ENCODE measurements at places on chromosomes 12 and 14. TPM values are rescaled to one million over a fixed set of nuclear protein-coding genes. Genes with fewer than 3 reads are reported as not detected.
A peak's percentile ranks its signal among the peaks of the same experiment; 100 is the strongest.

DNA sequence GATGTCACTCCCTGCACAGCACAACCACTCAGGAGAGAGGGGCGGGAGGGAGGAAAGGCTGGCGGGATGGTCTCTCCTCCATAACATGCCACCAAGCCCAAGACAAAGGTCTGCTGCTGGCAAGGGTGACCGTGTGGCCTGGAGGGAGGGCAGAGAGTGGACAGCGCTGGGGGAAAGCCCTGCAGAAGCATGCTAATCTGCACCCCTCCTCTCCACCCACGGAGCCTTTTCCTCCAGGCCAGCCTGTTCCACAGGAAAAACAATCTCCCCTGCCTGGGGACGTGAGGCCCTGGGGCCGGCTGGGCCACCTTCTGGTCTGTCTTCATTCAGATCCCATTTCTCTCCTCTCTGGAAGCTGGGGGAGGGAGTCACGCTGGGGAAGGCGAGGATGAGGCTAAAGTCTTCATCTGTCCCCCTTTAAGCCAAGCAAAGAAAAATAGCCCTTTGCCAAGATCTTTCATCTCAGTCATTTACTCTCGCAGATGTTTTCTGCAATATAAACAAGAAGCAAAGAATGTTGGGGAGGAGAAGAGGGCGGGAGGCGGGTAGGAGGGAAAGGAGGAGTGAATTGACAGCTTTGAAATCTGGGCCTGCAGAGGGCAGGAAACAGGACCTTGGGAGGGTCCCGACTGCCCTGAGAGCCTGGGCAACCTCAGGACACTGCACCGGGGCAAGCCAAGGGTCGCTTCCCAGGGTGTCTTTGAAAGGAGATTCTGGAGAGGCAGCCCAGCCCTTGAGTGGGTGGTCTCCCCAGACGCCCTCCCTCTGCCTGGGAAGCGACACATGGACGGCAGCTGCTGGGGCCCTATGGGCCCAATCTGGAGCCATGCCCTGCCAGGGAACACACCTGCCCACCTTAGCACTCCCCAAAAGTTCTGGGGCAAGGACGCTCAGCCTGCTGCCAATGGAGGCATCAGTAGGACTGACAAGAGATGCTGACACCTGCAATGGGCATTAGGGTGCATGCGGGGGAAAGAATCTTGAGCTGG is 133.6 kb downstream of the ZFP36L1 start:
- DNase-seq = no peak

GRCh38 chr14:92173668-92174067 is 51.9 kb downstream of the CPSF2 start:
- DNase-seq = no peak

- DNase-seq = no peak
These were observed 234.6 kb upstream of the FLRT2 start for GRCh38 chr14:85295318-85295717.

DNA sequence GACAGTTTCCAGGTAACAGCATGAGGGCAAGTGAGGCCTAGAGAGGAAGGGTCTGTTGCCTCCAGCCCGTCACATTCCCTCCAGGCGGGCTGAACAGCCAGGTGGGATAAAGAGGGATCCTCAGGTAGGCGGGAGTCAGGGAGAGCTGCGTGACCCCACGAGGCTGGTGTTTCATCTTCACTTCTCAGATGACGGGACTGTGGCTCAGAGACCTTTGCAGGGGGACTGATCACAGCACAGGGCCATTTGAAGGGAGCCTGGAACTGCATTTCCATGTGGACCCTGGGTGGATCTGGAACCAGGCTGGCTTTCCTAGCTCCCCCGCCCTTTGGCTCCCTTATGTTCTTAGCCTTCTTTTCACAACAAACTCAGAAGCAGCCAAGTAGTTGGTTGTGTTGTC is 37.4 kb downstream of the SH2B3 start:
- DNase-seq = no peak

DNA sequence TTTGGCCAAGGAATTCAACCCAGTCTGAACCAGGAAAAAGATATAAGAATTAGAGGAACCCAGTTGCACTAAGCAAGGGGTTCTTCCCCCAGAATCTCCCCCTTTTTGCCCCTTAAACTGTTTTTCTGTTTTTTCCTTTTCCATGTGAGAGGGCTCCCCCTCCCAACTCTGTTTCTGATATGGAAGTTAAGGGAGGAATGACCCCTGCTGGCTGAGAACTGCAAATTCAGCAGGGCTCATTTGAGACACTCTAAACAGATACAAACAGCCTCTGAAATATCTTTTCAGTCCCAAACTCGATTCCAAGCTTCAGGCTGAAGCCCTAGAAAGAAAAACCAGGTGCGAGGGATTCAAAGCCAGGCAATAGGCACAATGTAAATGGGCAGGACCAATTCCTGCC is 132.7 kb downstream of the SLC41A2 start:
- DNase-seq = peak; percentile 70

DNA sequence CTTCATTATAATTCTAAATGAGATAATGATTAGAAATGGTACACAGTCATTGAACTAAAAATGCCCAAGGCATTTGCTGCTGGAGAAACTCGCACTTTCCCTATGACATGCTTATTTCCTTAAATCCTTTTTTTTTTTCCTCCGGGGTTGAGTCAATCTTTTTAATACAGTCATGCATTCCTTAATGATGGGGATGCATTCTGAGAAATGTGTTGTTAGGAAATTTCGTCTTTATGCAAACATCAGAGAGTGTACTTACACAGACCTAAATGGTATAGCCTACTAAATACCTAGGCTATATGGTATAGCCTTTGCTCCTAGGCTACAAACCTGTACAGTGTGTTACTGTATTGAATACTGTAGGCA is 29.8 kb upstream of the DACT1 start:
- DNase-seq = peak; percentile 84

DNA sequence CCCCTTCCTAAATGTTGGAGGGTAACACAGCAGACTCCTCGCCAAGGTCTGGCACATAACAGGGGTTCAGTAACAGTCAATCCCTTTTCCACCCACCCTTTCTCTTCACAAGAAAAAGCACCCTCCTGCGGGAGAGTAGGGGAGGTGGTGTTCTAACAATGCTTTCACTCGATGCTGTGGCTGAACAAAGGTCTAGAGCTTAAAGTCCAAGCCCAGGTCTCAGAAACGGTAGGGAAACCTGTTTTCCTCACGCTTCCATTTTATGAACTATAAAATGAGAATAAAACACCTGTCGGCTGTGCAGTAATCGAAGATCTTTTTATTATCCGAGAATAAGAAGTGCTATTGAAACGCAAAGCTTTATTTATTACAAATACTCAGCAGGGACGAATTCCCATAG is 20.9 kb upstream of the CACNA2D4 start:
- DNase-seq = no peak

DNA sequence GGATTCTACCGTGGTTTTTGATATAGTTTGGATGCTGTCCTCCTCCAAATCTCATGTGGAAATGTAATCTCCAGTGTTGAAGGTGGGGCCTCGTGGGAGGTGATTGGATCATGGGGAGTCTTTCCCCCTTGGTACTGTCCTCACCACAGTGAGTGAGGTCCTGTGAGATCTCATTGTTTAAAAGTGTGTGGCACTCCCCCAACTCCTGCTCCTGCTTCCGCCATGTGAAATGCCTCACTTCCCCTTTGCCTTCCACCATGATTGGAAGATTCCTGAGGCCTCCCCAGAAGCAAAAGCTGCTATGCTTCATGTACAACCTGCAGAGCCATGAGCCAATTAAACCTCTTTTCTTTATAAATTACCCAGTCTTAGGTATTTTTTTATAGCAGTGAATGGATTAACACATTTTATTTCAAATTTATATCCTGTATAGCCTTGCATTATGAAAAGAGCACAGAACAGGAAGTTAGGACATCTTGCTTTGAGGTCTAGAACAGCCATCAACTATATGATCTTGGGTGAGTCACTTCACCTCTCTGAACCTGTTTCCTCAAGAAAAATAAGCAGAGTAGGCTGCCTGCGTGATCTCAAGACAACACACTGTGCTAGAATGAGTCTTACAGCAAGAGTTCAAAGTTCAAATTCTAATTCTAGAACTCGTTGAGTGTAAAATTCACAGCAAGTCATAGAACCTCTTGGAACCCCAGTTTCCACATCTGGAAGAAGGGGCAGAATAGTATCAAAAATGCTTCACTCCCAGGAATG is 160.9 kb upstream of the EEA1 start:
- peak; percentile 81 for DNase-seq

DNA sequence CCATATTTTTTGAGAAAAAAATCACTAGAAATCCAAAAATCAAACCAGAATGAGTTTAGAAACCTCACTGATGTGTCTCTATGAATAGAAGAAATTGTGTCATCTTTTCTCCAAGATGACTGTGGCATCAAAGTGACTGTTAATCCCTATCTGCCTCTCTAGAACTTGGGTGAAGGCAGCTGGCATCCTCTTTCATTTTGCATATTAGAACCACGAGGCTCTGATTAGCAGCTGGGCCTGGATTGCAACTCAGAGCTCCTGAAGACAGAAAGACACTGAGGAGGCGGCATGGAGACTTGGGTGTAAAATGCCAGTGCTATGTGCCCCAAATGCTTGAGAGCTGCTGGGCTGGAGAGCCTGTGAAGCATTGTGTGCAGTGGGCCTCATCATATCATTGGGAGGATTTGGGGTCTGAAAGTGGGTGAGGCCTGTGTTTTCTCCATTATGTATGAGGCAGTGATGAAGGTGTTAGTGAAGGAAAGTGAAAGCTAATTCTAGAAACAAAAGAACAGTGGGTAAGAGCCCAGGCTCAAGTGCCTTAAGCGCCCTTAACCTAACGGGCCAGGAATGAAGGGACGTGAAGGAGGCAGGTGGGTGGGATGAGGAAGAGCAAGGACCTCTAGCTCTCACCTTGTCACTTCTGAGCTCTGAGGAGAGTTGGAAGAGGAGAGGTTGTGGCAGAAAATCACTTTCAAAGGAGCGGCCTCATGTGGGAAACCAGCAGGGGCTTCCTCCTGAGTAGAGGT is 26.2 kb downstream of the NKX2-8 start:
- DNase-seq = no peak

DNA sequence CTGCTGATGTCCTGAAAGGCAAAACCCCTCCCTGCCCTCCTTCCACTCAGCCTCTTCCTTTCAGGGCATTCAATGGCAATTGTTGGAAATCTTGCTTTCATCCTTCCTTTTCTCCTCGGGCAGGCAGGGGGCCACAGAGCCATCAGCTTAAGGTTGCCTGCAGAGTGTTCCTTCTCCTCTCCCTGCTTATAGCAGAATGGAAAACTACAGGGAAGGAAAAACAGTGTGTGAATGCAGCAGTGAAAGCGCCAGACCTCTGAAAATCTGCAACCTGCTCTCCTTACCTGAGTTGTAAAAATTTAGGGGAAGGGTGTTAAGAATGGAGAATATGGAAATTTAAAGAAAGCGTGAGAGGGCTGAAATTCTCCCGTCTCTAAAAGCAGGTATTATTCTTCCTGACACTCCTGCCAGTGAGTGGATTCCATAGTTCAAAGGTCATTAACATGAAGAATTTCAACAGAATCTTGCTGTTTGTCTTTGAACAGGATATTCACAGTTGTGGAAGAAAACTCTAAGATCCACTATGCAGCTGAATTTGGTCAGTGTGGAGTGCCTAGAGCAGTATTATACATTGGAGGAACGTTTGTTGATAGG is 348.8 kb downstream of the KCNH5 start:
- DNase-seq = no peak

- peak; percentile 55 for DNase-seq
These were observed 15.1 kb downstream of the NUAK1 start for GRCh38 chr12:106123551-106124081.

GRCh38 chr12:25716842-25717241 is 163.8 kb upstream of the LMNTD1 start:
- peak; percentile 32 for DNase-seq

DNA sequence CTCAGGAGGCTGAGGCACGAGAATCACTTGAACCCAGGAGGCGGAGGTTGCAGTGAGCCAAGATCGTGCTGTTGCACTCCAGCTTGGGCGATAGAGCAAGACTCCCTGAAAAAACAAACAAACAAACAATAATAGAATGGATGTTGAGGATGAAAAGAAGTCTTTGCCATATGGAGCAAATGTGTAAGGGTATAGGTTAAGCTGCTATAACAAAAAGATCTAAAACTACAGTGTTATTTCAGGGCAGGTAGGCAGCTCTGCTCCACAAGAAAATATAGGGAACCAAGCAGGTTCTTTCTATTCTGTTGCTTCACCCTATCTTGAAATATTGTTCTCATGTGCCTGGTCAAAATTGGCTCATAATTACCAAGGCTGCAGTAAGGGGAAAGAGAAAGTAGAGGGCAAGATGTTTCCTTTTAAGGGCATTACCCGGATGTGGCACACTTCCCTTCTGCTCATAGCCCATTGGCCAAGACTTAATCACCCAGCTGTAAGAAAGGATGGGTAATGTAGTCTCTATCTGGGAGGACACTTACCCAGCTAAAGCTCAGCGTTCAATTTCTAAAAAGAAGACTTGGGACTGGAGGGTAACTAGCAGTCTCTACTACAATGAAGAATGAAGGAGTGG is 23.5 kb downstream of the SDSL start:
- DNase-seq = no peak

GRCh38 chr12:77299910-77300669 is 234.7 kb upstream of the E2F7 start:
- peak; percentile 93 for DNase-seq

DNA sequence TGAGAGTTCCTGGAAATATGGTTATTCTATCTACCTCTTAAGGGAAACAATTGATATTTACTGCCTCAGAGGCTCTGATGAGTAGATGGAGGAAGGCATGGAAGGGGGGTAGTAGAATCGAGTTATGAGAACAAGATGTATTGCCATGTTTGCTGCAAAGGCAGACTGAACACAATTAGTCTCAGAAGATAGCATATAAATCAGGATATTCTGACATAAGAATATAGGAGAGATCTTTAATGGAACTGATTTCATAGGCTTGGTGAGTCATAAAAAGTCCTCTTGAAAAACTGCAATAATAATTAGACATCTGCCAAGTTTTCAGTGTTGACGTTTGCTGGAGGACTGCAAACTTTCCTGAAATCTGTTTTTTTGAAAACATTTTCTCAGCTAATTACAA is 636.1 kb downstream of the TMTC2 start:
- DNase-seq = no peak

DNA sequence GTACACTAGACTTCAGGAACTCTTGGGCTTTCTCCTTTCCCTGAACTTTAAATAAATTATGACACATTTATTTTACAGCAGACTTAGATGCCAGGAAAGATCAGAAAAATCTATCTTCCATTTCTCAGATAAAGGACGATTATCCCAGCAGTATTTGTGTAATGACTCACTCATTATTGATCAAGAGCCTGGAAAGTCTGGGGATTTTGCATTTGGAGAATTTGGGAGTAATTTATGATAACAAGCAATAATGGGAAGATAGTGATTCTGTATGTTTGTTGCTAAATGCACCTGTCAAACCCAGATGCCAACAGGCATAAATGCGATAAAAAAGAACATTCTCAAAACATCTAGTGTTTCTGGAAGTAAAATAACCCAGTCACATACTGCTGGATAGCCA is 480.2 kb upstream of the ATP2B1 start:
- DNase-seq = peak; percentile 32

TMEM63C gene
- total RNA-seq = 4.0 TPM

NUMB gene
- total RNA-seq = 22.2 TPM

TBX5 gene
- total RNA-seq = not detected

SLC2A14 gene
- not detected for total RNA-seq

E2F7 gene
- total RNA-seq = 17.2 TPM

Measured in PC-3 (cell line).